ENCODE measurements at places on chromosomes 5 and 9. TPM values are rescaled to one million over a fixed set of nuclear protein-coding genes. Genes with fewer than 3 reads are reported as not detected.

EFNA5 gene
- total RNA-seq, result 0.22 TPM

GRCh38 chr5:178460174-178460573 lies 130.0 kb downstream of the COL23A1 start:
- no peaks in the 10 kb centered on the region for H3K4me1 ChIP-seq
- H3K36me3 ChIP-seq, result no peaks in the 10 kb centered on the region
- H3K4me3 ChIP-seq, result no peak overlapping the region
- H3K27me3 ChIP-seq, result no peaks in the 10 kb centered on the region

DNA sequence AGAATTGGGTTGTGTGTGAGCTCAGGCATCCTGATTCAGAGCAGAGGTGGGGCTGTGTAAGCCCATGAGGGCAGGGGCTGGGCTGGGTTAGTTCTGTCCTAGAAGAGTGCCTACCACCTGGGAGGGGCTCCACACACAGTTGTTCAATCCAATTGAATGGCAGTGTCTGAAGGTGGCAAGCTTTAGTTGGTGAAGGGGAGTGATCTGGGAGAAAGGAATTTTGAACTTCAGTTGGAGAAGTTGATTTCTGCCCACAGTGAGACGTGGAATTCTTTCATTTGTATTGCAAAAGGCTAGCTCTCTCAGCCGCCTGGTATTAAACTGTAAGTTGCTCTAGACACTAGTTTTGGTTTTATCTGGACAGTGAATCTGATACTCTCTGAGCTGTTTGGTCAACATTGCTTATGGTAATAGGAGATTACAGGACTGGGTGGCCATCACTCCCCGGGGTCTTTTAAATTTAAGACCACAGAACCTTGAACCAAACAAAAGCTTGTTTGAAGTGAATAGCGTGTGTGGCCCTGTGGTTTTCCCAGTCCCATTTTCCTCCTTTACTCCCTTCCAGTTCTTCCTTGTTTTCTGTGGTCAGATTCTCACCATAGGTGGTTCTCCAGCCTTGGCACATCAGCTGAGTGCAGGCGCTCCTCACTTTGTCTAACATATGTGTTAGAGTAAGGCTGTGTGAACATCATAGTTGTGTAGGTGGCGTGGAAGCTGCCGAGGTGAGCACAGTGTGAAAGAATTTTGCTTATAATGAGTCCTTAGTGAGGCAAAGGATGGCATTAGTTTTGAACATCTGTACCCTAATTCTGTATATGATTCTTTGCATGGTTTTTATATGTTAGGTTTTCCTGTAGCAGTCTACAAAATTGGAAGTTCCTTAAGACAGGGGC lies 78.0 kb downstream of the ARHGAP26 start:
- H3K4me3 ChIP-seq, result no peak overlapping the region
- H3K27me3 ChIP-seq, result no peaks in the 10 kb centered on the region
- no peak overlapping the region for H3K27ac ChIP-seq
- DNase-seq, result no peak
- H3K36me3 ChIP-seq, result no peaks in the 10 kb centered on the region
- peaks cover 33% of the 10 kb centered on the region for H3K4me1 ChIP-seq

DNA sequence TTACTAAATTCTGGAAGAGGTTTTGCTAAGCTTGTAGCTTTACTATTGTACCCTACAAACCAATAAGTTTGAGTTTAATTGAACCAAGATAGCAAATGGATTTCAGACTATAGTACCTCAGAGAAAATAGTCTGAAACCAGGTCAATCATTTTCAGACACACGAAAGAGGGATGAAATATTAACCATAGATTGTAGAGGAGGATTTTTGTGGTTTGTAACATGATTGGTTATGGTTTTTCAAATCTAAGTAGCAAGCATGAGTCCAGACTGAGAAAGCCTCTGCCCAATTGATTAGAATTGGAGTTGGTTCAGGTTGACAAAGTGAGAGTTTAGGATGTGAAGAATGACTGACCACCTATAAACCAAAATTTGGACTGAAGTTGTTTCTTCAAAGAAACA lies 562.7 kb upstream of the DMAC1 start:
- no peak for DNase-seq
- H3K4me3 ChIP-seq, result no peak overlapping the region
- H3K27me3 ChIP-seq, result no peaks in the 10 kb centered on the region
- H3K4me1 ChIP-seq, result no peaks in the 10 kb centered on the region

GRCh38 chr5:35869685-35870277 lies 13.1 kb downstream of the IL7R start:
- no peak for DNase-seq
- peaks cover 6% of the 10 kb centered on the region for H3K27me3 ChIP-seq
- no peaks in the 10 kb centered on the region for H3K4me1 ChIP-seq
- no peak overlapping the region for H3K27ac ChIP-seq
- H3K36me3 ChIP-seq, result no peaks in the 10 kb centered on the region
